Cortex of kidney (tissue), 1 donor: ENCODE measurements at places on chromosomes 4 and X.

- DNase-seq, result no peak
Observed at GRCh38 chr4:36761607-36762006, 480.2 kb downstream of the DTHD1 start.

- DNase-seq, result no peak
Observed at GRCh38 chrX:105823092-105823455, 735 bp downstream of the NRK start.

- DNase-seq, result no peak
Observed at GRCh38 chrX:95860127-95860526, 824.5 kb upstream of the DIAPH2 start.

DNA sequence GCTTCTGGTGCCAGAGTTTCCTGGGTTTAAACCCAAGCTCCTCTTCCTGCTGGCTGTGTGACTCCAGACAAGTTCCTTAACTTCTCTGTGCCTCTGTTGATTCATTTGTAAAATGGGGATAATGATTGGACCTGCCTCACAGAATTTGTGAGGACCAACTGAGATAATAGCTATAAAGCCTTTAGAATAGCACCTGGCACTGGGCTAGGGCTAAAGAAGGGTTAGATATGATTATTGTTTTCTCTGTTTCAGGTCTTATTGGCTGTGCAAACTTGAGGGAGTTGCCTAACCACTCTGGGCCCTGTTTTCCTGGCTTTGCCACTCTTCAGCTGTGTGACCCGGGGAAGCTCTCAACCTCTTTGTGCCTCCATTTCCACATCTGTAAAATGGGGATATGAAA is 37.8 kb downstream of the LGI2 start:
- DNase-seq, result no peak

GRCh38 chr4:970046-970745 is 3.2 kb downstream of the DGKQ start:
- DNase-seq, result no peak

GRCh38 chr4:54783402-54784110 is 125.8 kb downstream of the KIT start:
- DNase-seq, result no peak

- DNase-seq, result no peak
Observed at GRCh38 chr4:25811374-25811690, 51.5 kb downstream of the SEL1L3 start.

DNA sequence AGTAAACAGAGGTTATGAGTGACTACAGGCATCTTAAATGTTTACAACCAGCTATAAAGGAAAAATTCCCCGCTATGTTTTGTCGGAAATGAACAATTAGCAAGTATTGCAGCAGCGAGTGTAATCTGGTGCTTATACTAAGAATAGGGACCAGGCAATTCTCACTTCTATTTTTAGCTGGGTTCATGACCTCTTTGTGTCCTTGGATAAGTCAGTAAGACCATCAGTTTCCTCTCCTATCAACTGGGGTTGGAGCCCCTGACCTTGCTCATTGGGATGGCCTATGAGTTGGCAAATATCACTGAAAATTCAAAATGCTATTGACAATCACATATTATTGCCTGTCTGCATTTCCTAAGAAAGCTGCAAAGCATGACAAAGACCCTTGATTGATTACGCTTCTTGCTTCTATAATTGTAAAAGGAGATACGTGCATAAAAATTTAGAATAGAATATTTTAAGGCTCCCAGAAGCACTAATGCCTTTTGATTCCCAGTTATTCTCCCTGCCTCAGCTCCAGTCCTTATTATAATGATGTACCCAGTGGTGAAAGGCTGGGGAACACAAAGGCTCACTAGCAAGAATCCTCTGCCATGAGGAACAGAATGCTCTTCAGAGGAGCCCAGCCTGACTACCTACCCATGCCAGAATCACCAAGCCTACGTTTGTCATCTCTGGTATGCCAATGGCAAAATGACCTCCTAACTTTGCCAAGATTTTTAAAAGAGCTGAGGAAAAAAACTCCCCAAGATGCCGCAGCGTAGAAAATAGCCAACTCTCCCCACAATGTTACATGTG is 21.9 kb downstream of the GATB start:
- DNase-seq, result no peak

GRCh38 chr4:158811216-158811540 is 42.4 kb downstream of the FNIP2 start:
- no peak for DNase-seq

GRCh38 chr4:163467082-163467770 is 6.3 kb downstream of the TKTL2 start:
- DNase-seq, result no peak
